ENCODE measurements at places on chromosomes 5 and 9.

DNA sequence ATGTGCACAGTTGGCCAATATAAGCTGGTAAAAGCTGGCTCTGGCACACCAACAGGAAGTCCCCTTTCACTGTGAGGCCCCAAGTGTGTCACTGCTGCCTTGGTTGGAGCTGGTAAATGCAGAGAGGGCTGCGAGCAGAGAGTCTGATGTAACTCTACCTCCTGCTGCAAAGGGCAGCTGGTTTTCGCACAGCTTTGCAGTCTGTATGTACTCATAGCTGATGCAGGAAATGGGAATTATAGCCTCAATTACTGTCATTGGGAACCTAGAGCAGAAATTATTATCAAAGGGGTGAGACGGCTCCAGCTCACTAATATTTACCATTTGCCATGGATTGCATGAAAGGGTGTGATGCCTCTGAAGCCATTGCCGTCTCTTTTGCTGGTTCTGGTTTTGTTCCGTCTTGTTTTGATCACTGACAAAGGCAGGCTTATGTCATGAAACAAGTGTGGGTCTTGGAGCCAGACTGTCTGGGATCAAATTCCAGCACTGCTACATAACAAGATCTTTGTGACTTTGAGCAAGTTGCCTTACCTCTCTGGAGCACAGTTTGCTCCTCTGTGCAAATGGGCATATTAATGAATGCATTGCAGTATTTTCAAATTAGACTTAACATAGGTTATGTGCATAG is 124.3 kb upstream of the SLC25A48 start:
- no peak for DNase-seq

DNA sequence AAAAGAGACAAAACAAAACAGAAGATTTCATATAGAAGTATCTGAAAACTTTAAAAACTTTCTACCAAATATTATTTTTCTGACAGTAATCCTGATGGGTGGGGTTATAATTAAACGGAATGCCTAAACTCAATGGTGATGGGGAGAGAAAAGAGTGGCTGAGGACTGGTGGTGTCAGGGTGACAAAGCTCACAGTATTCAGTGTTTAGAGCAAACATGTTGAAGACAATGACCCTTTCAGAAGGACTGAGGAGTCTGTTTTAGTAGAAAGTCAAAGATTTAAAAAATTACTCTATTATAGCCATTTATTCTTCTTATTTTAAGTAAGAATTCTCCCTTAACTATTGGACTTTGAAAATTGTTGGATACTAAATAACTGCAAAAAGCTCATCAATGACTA is 1144.0 kb downstream of the TAF11L14 start:
- DNase-seq: no peak

GRCh38 chr5:132451387-132451786 is 39.2 kb downstream of the IRF1 start:
- no peak for DNase-seq

- no peak for DNase-seq
Observed at GRCh38 chr5:126437721-126438120, 14.5 kb downstream of the GRAMD2B start.

DNA sequence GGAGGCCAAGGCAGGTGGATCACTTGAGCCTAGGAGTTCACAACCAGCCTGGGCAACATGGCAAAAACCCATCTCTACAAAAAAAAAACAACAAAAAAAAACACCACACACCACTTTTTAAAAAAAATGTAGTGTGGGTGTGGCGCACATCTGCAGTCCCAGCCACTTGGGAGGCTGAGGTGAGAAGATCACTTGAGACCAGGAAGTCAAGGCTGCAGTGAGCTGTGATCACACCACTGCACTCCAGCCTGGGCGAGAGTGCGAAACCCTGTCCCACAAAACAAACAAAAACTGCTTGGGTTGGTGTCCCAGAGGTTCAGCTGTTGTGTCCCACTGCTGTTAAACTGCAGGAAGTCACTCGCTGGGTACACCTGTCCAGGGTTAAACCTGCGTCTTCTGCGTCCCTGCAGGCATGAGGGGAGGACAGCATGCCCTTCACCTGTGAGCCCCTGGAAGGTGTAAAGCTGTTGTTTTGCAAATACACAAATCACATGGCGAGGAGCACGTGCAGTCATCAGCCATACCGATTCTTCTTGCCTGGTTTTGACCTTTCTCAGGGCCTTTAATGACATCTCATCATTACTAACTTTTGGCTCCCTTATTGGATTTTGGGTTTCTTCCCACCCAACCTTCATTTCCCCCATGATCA is 29.3 kb upstream of the CLPTM1L start:
- no peak for DNase-seq

DNA sequence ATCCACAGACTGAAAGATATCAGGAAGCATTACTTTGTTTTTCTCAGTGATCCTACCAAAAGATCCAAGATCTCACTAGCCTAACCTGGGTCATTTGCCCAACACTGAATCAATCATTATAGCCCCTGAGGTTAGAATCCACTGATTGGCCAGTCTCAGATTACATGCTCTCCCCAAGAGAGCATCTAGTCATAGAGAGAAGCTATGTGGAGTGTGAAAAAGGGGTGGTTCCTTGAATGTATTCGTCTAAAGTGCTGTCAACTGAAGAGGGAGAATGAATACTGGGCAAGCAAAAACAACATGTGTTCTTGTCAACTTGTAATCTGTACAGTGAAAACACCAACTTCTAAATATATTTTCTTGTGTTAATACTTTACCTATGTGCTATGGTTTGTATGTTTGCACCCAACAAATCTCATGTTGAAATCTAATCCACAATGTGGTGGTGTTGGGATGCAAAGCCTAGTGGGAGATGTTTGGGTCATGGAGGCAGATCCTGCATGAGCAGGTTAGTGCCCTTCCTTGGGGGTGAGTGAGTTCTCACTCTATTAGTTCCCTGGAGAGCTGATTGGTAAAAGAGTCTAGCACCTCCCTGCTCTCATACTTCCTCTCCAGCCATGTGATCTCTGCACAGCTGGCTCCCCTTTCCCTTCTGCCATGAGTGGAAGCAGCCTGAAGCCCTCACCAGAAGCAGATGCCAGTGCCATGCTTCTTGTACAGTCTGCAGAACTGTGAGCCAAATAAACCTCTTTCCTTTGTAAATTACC is 60.3 kb upstream of the PJA2 start:
- no peak for DNase-seq

DNA sequence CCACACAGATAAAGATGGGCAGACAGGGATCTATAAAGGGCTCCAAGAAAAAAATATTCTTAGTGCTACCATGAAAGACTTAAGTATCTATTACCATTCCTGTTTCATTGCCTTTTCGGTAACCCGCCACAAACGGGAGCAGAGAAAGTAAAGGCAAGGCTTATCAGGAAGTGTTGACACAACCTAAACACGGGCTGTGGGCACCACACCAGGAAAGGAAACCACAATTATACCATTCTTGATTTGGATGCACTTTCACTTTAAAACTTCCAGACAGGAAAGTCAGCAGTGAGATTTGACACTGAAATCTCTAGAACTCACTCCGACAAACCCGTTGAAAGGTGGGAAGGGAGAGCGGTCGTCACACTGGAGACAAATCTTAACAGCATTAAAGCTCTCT is 6.5 kb downstream of the TLE1 start:
- DNase-seq: peak; percentile 53

- DNase-seq: no peak
Observed at GRCh38 chr5:175003531-175003930, 279.1 kb downstream of the MSX2 start.

GRCh38 chr5:176733406-176734262 is 76.7 kb upstream of the UNC5A start:
- DNase-seq: no peak

DNA sequence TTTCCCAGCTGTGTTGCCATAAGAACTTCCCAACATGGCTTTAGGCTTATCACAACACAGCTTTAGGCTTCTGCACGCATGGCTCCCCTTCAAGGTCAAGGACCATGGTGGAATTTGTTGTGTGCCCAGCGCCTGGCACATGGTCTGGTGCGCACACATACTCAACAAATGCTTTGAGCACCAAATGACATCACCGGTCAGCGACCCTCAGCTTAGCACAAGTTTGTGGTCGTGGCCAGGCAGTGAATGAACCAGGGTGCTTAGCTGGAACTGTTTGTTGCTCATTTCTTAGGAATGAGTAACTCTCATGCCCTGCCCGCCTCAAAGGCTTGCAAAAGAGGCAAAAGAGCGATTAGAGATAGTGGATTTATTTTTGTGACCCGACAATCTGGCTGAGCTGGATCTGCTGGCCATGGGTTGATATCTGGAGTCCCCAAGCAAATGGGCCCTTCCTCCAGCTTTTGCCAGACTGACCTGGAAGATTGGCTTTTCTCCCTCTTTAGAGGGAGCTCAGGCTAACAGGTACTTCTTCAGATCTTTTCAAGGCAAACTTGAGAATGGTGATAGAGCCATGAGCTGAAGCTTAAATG is 58.9 kb downstream of the DAP start:
- DNase-seq: no peak

DNA sequence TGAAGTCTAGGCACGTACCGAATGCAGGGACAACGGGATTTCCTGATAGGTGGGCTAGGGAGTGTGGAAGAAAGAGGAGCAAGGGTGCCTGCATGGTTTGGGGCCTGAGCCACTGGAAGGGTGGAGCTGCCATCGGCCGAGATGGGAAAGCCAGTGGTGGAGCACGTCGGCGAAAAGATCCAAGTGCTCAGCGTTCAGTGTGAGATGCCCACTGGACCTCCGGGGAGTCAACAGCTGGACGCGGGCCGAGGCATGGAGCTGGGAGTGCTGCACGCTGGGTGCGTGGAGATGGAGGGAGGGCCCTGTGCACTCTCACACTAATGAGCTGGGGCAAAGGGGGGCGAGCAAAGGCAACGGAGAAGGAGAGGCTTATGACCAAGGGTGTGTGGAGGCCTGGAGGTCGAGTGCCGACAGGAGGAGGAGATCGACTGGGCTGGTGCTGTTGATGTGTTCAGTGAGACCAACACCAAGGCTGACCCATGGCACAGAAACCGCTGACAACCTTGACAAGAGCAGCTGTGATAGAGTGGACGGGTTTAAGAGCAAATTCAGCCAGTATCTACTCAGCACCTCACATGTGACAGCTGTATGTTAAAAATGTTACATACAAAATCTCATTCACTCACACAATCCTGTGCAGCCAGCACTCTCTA is 85.7 kb downstream of the STK10 start:
- no peak for DNase-seq

- no peak for DNase-seq
Observed at GRCh38 chr9:79657891-79658290, 86.1 kb downstream of the TLE4 start.

GRCh38 chr9:109254317-109254716 is 66.5 kb downstream of the EPB41L4B start:
- DNase-seq: no peak

GRCh38 chr5:179231309-179231708 is 114.0 kb downstream of the ADAMTS2 start:
- no peak for DNase-seq

DNA sequence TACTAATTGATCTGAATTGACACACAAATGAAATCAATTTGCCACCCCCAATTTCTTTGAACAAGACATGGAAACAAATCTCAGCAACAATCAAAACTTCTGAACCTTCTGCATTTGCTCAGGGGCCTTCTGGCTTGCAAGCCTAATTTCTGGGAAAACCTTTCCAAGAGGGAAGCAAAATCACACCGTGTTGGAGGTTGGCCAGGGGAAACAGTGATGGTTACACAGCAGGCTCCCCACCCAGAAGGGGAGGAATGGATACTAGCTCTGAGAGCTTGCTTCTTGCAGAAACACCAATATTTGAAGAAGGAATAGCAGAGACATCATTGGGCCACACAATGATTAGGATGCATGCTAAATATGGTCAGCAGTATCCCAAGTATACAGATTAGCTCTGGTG is 488.6 kb upstream of the TRPC7 start:
- DNase-seq: no peak

- no peak for DNase-seq
Observed at GRCh38 chr5:1012313-1012841, 3.8 kb downstream of the NKD2 start.

DNA sequence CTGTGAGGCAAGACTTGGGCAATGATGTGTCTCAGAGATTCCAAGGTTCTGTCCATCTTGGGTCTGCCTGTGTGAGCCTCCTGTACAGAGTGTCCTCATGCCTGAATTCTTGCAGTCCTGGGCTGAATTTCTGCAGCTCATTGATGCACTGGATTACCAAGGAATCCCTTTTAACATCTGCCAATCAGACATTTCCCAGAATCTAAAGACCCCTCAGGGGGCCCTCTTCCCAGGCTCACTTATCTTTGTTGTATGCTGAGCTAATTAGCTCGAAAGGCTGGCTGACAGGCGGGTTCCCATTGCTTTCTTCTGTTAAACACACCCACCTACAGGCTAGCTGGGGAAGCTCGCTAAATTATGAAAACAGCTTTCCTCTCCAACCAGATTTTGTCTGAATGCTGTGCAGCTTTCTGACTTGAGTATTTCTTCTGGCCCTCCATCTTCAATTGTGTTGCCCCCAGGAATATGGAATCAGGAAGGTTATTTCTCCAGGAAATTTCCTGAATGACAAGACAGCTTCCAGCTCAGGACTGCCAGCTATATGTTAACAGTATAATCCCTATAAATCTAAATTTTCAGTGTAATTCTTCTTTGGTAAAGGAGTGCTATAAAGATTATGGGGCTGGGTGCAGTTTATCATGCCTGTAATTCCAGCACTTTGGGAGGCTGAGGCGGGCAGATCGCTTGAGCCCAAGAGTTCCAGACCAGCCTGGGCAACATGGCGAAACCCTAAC is at the start of gene LIX1:
TSS of gene LIX1 (minus strand) at position 91 of the 734 bp plus-strand sequence. CDS start at position 56, 35 bp downstream.
- DNase-seq: peak; percentile 75

DNA sequence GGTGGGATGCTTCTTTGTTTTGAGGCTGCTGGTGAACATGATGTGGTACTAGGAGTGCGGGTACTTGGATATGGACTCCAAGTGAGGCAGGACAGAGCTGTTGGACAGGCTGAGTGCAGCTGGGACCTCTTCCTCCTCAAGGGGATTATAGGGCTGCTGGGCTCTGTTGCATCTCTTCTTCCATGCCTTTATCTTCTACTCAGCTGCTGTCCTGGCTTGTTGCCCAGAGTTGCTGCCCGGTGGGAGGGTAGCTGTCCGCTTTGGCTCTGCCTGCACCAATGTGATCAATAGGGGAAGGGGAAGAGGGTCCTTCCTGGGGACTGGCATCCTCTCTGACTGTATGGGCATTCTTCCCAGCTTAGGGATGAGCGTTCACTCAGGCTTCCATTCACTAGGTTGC is 1217.9 kb upstream of the ACO1 start:
- no peak for DNase-seq

DNA sequence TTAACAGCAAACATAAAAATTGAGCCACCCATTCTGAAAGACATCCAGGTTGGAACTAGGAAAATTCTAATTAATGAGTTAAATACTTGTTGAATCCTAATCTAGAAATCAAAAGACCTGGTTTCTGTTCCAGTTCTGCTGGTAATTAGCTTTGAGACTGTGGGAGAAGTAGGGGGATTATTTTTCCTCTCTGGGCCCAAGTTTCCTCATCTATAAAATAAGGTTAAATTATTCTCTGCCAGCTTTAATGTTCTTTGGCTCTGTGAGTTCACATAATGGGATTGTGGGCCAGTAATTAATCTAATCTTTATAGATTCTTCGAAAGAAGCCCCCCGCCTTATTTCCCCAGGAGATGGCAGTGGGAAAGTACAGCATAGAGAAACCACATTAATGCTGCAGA is 104.6 kb downstream of the ENC1 start:
- DNase-seq: no peak
